DMS79 treated with DMSO at 0.1 percent for 48 hours (cell line): ENCODE measurements at places on chromosomes 11 and 22.

- DNase-seq: no peak
These were observed 4.8 kb upstream of the FBXO7 start for GRCh38 chr22:32469799-32470212.

- DNase-seq: no peak
These were observed 107.0 kb downstream of the FAM76B start for GRCh38 chr11:95682552-95682951.

- no peak for DNase-seq
These were observed 879.0 kb upstream of the CCDC90B start for GRCh38 chr11:84165139-84165538.

DNA sequence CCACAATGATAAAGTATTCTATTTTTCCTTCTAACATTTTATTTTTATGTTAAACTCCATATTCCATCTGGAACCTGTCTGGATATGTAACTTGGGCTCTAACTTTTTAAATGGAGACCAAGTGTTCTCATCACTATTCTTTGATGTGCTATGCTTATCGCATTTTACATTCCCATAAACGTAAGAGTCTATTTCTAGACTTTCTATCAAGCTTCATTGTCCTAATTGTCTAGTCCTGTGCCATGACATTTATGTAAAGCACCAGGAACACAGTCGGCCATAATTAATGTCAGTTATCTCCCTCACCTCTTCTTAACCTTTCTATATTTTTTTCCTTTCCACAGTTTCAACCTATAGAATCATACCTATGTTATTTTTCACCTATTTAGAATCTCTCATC is 113.9 kb upstream of the TEAD1 start:
- DNase-seq: no peak

DNA sequence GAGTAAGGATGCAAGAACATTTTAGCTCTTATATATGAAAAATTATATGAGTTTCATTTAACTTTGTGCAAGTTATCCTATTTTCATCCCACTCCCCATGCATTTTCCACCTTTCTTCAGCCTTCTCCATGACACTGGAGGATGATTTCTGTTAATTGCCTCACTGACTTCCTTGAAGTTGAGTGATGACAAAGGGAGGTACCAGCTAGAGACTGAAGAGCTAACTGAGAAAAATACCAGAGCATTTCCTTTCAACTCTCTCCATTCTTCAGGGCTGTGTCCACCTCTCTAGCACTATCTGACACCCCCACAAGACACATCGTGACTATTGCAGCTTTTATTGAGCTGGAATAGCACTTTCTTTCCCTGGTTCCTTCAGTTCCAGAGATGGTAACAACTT is 711.6 kb upstream of the LRRC4C start:
- DNase-seq: no peak

DNA sequence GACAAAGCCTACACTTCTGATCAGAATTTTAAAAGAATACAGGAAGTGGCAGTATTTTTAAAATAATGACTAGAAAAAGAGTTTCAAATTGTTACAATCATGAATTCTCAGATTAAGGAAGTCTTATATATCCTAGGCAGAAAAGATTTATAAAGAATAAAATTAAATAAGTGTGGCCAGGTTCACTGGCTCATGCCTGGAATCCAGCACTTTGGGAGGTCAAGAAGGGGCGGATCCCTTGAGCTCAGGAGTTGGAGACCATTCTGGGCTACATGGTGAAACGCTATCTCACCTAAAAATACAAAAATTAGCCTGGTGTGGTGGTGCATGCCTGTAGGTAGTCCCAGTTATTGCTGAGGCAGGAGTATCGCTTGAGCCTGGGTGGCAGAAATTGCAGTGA is 24.1 kb downstream of the XKR3 start:
- DNase-seq: no peak

GRCh38 chr11:119100994-119101758 is 477 bp downstream of the DPAGT1 start:
- DNase-seq: peak; percentile 35

DNA sequence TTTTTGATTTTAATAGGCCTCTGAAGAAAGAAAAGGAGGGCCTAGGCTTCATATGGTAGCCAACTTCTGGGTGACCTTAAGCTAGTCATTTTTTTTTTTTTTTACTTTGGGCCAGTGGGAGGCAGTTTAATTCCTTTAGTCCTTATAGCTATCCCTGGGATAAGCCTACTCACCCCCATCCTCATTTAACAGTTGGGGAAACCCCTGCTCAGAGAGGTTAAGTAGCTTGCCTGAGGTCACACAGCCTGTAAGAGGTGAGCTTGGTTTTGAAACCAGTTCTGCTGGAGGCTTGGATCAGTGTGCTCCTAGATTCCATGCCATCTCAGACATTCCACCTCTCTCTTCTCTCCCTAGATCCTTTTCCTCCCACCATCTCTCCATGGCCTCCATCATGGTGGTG is 86.4 kb downstream of the MYO18B start:
- no peak for DNase-seq

GRCh38 chr11:111623527-111624030 is 21.3 kb downstream of the SIK2 start:
- no peak for DNase-seq

DNA sequence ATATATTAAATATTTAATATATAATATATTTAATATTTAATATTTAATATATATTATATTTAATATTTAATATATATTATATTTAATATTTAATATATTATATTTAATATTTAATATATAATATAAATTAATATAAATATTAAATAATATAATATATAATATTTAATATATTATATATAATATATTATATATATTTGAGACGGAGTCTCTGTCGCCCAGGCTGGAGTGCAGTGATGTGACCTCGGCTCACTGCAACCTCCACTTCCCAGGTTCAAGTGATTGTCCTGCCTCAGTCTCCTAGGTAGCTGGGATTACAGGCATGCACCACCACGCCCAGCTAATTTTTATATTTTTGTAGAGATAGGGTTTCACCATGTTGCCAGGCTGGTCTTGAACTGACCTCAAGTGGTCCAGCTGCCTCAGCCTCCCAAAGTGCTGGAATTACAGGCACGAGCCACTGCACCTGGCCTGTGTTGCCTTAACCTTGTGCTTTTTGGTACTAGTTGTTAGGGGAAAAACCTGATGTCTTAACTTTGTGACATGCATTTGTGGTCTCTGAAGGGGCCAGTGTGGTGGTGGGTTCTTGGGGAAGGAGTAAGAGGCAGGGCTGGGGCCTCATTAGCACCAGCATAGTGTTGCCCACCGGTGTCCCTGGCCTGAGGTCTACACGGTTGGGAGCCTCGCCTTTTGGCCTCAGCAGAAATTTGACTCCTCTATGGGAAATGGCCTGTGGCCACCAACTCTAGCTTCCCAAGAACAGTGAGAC is 16.6 kb downstream of the SEC14L3 start:
- DNase-seq: no peak

DNA sequence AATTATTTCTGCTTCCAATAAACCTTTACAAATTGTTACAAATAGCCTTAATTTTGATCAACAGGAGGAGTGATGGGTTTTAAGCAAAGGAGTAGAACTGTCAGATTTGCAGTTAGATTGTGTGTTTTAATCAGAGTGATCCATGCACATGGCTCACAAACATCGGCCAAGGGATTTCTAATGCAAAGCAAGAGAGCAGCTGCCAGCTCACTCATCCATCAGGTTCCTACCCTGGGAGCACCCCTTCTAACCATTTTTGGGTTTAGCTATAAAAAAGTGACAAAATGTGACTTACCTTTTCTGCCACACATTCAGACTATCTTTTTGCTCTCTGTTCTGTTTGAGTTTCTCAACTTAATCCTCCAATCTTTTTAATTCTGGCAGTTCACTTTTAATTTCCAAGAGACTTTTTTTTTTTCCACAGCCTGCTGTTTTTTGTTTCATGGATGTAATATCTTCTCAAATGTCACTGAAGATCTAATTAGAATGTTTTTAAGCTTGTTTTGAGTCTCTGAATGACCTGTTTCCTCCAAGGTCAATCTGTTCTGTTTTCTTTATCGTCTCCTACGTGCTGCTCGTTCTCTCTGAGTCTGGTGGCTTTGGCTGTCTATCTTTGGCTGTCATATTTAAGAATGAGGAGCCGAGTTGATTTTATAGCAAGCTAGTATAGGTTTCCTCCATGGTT is 6.0 kb downstream of the IZUMO1R start:
- DNase-seq: no peak

- DNase-seq: no peak
These were observed 427.9 kb upstream of the DDI1 start for GRCh38 chr11:103608566-103608965.

GRCh38 chr22:41910050-41911000 is 4.5 kb downstream of the SHISA8 start:
- DNase-seq: no peak

GRCh38 chr11:34546511-34547209 is 33.1 kb upstream of the ELF5 start:
- no peak for DNase-seq

DNA sequence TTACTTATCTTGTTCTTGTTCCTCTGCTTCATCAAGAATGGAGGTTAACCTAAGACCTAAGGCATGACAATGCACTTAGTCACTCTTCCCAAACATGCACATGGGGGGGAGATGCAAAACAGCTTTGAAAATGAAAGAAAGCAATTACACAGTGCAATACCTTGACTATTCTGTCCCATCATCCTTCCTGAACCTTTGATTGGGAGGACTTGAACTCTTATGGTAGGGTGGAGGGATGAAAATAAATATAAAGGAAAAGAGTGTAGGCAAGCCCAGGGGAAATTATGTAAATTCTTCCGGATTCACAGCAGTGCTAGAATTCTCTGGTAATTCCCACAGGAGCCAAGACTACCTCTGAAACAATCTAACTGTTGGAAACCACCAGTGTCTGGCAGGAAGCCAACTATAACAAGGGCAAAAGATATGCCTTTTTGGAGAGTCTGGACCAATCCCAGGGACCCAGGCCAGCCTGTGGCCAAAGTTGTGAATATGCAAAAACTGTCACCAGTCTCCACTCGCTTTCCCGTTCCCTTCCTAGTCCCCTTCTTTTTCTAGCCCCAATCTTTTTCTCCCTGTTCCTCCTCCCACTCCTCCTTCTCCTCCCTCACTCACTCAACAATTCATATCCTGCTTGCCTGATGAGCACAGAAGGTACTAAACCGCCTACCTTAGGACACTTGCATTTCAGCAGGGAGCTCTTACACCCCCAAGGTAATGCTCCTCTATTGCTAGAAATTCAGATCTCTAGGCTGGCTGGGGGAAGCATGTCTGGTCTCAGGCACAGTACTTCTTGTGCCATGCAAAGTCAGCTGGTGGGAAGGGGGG is 2.5 kb upstream of the RCN1 start:
- peak; percentile 68 for DNase-seq

GRCh38 chr11:103648670-103649400 is 387.6 kb upstream of the DDI1 start:
- DNase-seq: no peak

DNA sequence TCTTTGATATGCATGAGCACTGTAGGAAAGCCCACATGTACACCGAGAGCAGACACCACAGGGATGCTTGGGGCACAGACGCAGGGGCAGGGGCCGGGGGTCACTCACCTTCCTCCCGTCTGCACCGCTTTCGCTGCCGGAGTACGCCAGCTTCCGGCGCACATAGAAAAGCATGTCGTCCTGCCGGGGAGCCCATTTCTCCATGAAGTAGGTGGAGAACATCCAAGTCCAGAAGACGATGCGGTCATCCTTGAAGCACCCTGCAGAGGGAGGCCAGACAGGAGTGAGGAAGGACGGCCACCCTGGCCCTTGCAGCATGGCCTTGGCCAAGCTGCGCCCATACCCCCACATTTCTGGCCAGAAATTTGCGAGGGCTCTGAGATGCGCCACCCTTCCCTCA is 28.8 kb downstream of the KIAA0930 start:
- DNase-seq: no peak

DNA sequence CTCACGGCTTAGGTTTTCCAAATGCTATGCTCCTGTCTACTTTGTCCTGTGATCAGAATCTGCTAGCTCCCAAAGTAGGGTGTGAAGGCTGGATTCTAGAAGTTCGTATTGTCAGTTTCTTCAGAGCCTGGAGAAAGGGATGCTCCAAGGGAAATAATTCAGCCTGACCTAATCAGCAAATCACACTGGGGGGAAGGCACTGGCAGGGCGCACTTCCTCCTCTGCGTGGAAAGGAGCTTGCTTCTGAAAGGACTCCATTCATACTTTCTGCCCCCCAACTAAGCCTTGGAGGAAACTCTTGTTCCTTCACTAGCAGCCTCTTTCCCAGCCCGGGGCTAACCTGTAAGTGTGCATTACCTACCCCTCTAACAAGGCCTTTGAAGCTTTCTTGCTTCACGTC is 165.9 kb downstream of the NAV2 start:
- DNase-seq: no peak

DNA sequence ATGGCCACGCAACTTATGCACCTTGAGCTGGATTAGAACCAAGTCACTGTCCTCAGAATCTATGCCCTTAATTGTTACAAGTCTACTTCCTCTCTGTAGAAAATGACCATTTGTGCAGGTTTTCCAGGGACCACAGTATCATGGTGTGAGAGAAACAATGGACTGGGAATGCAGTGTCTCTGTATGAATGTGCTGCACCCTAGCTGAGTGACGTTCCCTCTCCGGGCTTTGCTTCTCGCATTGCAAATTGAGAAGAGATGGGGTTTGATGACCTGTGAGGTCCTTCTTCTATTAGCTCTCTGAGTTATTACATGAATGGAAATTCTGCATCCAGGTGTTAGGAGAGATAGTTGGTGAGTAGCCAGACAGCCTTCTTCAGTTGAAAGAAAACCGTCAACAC is 1052.3 kb downstream of the NTM start:
- DNase-seq: peak; percentile 74

DNA sequence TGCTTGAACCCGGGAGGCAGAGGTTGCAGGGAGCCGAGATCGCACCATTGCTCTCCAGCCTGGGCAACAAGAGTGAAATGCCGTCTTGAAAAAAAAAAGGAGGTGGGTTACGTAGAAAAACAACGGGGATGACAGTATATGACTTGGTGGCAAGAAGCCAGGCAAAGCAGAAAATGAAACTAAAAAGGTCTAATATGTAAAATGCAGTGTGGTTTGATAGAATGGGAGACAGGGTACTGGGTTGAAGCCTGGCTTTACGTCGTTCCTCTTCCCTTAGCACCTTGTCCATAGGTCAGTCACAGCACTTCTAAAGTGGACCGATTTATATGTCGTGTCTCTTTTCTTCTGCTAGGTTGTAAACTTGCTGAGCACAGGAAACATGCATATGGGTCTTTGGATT is 274.9 kb upstream of the ZC3H12C start:
- DNase-seq: no peak

GRCh38 chr11:17992916-17993315 is 19.9 kb downstream of the SERGEF start:
- no peak for DNase-seq
